ENCODE measurements at places on chromosomes 1 and 21. TPM values are rescaled to one million over a fixed set of nuclear protein-coding genes. Genes with fewer than 3 reads are reported as not detected.

DNA sequence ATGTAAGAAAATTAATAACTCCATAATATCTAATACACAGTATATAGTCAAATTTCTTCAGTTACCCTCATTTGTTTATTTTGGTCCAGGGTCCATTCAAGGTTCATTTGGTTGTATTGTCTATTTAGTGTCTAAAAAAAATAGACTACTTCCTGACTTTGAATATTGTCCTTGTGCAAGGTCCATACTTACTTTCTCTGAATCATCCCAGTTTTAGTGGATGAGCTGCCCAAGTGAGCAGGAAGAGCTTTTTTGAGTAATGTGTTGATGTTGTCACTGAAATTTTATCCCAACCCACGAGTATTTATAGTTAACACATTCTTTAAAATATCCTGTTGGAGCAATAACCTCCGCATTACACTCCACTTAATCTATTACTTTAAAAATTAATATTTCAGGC is 45.6 kb upstream of the FASLG start:
- no peak for DNase-seq

GRCh38 chr1:42952303-42953001 is 6.2 kb downstream of the SLC2A1 start:
- no peak for DNase-seq

GRCh38 chr1:202192770-202193613 is 607 bp upstream of the LGR6 start:
- DNase-seq: peak; percentile 80

- DNase-seq: no peak
Observed at GRCh38 chr1:220044678-220045355, 1.5 kb downstream of the EPRS1 start.

GRCh38 chr1:236128646-236129178 is 13.6 kb upstream of the GPR137B start:
- DNase-seq: no peak

DNA sequence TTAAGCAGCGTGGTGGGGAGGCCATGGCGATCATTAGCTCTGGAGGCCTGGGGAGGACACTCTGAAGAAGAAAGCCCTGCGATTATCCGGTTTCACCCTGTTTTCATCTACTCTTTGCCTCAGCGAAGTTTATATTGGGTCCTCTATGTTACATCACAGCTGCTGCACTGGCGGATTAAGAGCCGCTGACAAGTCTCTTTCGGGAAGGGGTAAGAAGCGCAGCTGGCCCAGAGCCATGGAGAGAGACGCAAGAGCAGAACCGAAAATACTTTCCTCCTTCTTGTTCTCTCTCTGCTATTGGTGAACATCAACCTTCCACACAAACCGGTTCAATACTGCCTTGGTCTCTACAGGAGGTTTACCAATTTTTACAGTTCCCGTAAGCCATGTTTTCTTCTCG is 291.5 kb downstream of the FAM72C start:
- DNase-seq: no peak

DNA sequence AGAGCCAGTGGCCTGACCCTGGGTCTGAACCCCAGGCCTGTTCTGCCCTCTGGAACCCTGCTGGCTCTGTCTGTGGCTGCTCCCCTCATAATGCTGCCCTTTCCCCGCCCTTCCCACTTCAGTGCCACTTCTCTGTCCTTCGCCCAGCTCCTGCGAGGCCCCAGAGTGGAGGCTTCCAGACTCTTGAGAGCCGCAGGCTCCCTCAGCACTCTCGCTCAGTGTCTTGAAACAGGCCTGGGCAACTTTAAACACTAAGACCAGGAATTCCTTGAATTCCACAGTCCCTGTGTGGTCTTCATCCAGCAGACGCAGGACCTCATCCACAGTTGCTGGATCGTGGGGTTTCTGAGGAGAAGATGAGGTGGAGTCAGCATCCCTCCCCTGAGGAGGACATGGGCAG is 3.5 kb downstream of the CRNN start:
- DNase-seq: no peak

DNA sequence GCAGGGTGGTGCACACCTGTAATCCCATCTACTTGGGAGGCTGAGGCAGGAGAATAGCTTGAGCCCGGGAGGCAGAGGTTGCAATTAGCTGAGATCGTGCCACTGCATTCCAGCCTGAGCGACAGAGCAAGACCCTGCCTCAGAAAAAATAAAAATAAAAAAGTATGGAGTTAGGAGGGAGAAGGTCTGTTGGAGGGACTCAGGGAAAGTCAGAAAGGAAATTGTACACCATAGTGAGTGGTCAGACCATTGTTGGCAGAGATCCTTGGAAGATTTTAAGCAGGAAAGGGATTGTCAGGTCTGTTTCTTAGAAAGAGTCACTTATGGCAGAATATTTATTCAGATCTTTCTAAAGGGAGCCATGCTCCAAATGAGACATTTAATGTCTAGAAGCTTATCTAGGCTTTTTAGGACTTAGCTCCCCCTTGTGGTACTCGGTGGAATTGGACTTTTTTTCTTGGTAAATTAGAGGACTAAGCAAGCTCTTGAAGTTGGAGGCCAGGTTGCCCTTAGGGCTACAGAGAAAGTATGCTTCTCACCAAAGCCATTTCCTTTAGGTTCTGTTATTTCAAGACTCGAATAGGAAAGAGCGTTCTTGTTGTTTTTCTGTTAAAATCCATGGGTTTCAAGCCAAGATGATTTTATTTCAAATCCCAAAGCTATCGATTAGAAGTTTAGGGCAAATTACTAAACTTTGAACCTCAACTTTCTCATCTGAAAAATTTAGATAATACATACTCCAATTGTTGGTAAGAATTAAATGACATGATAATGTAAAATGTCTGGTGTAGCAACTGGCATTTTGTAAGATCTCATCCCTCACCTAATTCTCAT is 16.5 kb downstream of the MIA3 start:
- DNase-seq: peak; percentile 76

DNA sequence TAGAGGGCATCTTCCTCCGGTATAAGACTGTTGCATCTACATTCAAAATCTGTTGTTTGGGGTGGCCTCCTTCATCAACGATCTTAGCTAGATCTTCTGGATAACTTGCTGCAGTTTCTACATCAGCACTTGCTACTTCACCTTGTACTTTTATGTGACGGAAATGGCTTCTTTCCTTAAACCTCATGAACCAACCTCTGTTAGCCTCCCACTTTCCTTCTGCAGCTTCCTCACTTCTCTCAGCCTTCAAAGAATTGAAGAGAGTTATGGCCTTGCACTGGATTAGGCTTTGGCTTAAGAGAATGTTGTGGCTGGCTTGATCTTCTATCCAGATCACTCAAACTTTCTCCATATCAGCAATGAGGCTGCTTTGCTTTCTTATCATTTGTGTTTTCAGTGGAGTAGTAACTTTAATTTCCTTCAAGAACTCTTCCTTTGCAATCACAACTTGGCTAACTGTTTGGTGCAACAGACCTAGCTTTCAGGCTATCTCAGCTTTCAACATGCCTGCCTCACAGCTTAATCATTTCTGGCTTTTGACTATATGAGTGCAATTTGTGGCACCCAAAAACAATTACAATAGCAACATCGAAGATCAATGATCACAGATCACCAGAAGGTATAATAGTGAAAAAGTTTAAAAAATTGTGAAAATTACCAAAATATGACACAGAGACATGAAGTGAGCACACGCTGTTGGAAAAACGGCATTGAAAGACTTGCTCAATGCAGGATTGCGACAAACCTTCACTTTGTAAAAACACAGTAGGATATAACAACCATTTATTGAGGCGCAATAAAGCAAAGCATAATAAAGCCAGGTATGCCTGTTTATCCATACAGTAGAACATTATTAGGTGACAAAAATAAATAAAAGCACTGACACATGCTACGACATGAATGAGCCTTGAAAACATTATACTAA is 56.7 kb upstream of the GFI1 start:
- DNase-seq: no peak

- DNase-seq: no peak
Observed at GRCh38 chr1:225808136-225808535, 1.8 kb upstream of the EPHX1 start.

- DNase-seq: no peak
Observed at GRCh38 chr21:27379354-27379753, 412.5 kb upstream of the ADAMTS5 start.

DNA sequence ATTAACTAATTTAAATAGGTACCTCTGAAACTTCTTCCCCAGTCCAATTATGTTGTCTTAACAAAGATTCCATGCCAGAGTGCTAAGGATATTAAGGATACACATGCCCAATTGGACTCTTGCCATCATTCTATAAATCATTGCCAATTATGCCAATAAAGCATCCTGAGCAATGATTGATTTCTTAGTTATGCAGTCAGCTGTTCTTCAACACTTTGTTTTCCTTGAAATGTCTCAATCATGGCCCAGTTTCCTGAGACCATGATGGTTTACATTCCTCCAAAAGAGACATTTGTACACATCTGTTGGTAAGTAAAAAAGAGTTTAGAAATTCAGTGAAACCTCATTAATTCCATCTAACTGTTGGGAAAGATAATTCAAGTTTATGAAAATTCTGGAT is 180.4 kb upstream of the PKN2 start:
- DNase-seq: no peak

DNA sequence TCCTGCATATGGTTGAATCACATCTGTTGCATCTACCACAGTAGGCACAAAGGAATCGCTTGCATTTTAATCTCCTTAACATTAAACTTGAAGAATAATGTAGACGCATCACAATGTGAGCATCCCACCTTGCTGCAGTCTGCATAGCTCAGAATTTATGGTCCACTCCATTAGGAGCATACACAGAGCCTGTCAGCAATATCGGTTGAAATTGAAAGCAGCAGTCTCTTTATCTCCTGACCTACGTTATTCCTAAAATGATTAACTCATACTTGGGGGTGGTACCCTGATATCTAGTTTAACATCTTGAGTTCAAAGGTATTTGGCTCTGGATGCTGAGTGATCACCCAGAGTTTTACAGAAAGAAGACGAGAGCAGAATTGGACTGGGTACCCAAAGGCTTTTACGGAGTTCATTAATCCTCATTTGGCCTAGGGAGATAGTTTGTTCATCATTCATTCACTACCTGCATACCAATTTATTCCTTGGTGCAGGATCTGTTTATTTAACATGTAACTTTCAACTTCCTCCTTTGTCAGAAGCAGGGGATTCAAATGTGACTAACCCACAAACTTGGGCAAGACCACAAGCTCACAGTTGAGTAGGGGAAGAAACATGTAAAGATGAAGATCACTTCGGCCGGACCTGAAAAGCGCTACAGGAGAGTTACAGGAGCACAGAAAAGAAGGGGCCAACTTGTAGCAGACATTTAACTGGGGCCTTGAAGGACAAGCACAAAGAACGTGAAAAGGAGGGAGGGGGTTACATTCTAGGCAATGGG is 187.9 kb downstream of the DAB1 start:
- DNase-seq: no peak

DNA sequence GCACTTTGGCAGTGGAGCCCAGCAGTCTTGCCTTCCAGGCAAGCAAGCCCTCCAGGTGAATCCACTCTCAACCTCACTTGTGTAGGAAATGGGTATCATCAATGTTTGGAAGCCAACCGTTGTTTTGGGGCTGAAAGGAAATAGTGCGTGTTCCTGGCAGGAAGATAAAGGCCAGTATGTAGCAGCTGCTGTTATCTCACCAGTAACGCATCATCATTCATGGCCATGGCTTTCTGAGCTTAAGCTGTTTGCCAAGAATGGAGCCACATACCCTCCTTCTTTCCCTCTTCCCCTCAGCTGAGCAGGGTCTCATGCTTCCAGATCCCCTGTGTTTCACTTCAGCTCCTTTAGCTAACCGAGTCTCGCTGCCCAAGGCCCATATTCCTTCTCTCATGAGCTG is 2.2 kb upstream of the PDPN start:
- DNase-seq: no peak

GRCh38 chr1:33709783-33710718 is 153.8 kb upstream of the HMGB4 start:
- DNase-seq: no peak

DNA sequence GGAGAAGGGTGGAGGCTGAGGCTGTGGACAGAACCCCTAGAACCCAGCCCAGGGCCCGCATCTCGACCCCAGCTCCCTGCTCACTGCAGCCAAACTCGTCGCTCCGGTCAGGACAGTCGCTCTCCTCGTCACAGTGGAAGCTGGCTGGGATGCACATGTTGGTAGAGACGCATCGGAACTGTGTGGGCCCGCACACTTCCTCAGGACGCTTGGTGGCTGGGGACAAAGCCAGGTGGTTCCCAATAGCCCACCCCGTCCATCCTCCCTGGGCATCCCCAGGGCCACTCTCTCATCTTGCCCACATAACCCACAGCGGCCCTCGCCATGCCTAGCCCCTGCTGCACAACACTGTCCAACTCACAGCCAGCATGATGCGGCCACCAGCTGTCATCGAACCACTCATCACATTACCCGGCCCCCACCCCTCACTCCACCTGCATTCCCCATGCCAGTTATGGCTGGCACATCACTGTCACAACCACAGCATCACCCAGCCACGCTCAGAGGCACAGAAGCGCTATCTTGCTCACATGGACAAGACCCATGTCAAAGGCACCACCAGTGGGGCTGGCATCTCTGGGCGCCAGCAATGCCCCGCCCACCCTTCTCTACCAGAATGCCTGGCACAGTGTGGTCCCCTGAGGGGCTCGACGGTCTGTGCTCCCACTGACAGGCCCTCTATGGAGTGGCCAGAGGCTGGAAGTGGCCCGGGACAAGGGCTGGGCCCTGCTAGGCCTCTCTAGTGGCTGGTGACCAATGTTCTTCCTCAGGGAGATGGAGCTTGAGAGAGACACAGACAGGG is 51.7 kb downstream of the HSPG2 start:
- DNase-seq: no peak

Gene FMN2
- total RNA-seq: 13.2 TPM

Gene WDR64
- total RNA-seq: not detected

Gene BNIPL
- 0.79 TPM for total RNA-seq

Gene MRPS6
- total RNA-seq: 91.4 TPM

Gene TMPRSS15
- total RNA-seq: not detected

Gene PYHIN1
- not detected for total RNA-seq

Data from neural crest cell (in vitro differentiated cells).